ENCODE measurements at places on chromosomes 12 and 14.
A peak's percentile ranks its signal among the peaks of the same experiment; 100 is the strongest.

DNA sequence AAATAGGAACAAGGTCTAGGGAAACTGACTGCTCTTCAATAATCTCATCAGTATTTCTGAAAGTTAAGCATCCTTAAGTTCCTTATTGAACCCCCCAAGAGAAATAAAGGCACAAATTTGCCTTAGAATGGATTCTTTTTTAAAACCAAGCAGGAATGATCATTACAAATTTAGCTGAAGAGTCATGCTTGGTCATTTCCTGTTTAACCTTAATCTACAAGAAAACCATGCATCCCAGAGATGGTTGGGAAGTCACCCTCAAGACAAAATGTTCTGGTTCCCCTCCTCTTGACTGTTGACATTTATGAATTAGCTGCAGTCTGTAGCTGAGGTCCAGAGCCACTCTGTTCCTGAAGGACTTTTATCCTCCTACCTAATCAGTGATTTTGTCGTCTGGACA lies 291.8 kb upstream of the G2E3 start:
- DNase-seq: no peak

- DNase-seq: peak; percentile 51
These were observed 1.2 kb downstream of the PPP1CC start for GRCh38 chr12:110741341-110742095.

- peak; percentile 88 for DNase-seq
These were observed 116.0 kb upstream of the NCOR2 start for GRCh38 chr12:124683152-124684124.

GRCh38 chr12:89825591-89826449 lies 117.2 kb upstream of the ATP2B1 start:
- DNase-seq: peak; percentile 41

DNA sequence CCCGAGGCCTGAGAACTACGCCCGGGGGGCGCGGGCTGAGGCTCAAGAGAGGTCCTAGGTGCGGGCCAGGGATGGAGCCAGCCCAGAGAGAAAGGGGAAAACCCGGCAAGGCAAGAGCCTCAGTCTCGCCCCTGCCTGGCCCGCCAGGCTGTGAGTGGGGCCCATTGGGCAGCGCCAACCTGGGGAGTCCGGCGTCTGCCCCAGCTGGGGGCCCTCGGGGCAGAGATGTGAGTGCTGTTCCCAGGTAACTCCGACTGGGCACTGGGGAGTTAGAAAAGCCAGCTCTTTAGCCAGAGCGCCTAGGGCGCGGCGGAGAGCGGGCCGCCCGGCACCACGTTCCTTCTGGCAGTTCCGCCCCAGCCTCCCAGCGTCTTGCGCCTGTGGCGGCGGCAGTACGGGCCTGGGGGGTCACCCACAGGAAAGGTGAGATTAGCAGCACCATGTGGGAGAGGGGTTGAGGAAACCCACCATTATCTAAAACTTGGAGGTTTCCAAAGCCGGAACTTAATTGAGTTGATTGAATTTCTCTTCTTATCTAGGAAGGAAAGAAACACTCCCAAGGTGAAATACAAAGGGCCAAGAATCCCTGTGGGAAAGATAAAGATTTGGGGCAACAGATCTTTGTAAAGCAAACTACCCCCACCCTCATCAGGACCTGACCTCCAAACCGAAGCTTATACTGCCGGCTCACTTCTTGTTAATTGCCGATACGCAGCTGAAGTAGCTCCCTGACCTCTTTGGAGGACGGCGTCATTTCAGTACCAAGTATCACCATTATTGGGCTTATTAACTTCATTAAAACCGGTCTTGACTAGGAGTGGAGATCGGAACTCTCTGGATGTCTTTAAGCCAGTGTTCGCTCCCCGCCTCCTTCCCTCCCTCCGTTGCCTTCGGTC lies 11.6 kb downstream of the OTX2 start:
- peak; percentile 95 for DNase-seq

- no peak for DNase-seq
These were observed 49.2 kb downstream of the PSMA6 start for GRCh38 chr14:35341454-35341750.

DNA sequence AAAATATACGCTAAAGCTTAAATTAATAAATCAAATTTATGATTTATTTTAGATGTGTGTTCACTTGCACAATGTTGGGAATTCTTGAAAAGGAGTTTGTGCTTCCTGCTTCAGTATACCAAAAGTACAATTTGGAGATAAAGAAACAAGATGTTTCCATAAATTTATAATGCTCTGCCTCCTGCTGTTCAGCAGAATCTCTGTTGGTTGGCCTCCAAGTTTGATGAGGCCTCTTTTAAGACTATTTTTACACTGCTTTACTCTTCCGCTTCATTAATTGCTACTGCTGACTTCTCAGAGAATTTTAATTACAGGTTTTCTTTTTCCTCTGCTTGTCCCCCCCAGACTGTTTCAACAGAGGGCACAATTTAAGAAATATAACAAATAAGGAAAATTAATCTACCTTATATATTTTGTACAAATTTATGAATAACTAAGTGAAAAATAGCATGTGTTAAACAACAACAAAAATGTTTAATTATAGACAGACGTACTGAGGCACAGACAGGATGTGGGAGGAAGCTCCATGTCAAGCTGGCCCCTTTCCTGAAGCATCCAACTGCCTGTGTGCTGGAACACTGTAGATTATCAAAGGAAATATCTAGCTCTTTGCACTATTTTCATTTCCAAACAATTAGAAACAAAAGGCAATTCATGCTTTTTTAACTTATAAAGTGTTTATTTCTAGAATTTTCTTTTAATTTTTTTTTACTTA lies 83.9 kb downstream of the PIK3C2G start:
- DNase-seq: no peak

DNA sequence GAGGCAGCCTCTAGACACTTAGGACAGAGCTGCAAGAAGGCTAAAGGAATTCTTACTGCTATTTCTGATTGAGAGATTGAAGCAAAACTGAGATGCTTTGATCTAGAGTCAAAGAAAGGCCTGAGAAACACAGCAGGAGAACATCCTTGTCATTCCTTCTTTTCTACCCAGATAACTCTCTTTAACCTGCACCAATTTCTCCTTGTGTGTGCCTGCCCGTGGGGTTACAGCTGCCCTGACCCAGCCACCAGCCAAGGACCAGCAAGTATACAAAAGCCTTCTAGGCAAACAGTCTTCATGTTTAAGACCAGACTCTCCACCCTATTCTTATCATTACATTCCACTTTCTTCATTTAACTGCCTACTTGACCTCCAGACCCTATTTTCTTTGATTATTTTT lies 81.7 kb upstream of the PRB2 start:
- peak; percentile 47 for DNase-seq
